ENCODE measurements at places on chromosomes 4 and X.

- DNase-seq, result no peak
These were observed 79.0 kb downstream of the KLHL8 start for GRCh38 chr4:87141428-87141827.

DNA sequence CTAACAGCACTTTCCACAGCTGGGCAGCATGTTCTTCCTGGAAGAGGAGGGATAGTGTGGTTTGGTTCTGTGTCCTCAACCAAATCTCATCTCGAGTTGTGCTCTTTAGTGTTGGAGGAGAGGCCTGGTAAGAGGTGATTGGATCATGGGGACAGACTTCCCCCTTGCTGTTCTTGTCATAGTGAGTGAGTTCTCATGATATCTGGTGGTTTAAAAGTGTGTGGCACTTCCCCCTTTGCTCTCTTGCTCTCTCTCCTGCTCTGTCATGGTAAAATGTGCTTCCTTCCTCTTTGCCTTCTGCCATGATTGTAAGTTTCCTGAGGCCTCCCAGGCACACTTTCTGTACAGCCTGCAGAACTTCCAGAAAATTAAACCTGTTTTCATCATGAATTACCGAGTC is 133.7 kb upstream of the NDP start:
- no peak for DNase-seq

DNA sequence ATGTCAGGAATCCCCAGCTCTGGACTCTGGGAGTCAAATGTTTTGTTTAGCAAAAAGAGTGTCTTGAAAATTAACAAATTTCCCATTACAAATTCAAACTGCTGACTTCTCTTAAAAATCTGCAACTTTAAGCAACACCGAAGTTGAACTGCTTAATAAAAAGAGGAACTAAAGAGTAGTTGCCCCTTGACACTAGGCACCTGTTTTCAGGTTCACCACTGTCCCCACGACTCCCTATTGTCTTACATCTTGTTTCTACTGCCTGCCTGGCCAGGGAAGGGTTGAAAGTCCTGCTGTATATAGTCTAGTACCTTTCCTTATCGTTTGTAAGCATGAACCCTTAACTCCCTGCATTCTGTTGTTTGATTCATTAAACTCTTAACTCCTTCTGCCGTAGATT is 173.9 kb downstream of the SCFD2 start:
- DNase-seq, result no peak

DNA sequence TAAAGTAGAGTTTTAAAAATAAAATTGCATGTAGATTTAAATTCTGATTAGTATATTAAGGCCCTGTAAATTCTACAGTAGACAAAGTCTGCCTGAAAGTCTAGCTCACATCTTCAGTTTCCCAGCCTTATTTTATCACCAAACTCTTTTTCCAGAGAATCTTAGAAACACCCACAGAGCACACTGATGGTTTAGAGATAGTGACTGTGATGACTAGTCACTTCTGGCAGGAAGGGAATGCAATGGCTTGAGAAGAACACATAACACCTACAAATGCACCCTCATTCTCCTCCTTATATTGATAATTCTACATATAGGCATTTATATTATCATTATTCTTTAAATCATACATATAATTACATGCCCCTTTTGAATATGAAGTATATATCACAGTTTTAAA is 232.9 kb downstream of the ARAP2 start:
- DNase-seq, result no peak

- no peak for DNase-seq
These were observed 92.2 kb upstream of the SPRY1 start for GRCh38 chr4:123304151-123304964.
